Femur (tissue), 1 donor: ENCODE measurements at places on chromosomes 5 and 9.

DNA sequence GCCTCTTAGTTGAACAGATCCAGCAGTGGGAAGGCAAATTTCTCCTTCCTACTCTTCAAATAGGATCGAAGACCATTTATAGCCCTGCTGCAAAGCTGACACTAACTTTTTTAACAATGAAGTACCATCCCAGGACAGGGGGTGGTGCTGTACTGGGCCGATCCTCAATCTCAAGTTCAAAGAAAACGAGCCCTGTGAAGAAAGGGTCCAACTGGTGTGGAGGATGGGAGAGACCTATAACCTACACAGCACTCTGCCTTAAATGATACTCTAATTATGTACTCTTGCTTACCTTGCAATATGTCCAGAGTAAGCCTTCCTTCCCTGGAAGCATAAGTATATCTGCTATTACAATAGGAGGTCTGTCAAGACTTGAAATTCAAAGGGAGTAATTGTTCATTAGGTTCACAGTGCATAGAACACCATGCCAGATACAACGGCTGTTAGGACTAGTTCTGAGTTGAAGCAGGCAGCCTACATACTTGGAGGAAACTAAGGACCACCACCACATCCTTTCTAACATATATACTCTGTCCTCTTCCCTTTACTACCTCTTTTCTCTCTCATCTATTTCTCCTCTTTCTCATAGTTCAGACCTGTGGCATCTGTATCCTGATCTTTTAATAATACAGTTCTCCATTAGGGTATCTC lies 6.2 kb downstream of the ETF1 start:
- DNase-seq = no peak

DNA sequence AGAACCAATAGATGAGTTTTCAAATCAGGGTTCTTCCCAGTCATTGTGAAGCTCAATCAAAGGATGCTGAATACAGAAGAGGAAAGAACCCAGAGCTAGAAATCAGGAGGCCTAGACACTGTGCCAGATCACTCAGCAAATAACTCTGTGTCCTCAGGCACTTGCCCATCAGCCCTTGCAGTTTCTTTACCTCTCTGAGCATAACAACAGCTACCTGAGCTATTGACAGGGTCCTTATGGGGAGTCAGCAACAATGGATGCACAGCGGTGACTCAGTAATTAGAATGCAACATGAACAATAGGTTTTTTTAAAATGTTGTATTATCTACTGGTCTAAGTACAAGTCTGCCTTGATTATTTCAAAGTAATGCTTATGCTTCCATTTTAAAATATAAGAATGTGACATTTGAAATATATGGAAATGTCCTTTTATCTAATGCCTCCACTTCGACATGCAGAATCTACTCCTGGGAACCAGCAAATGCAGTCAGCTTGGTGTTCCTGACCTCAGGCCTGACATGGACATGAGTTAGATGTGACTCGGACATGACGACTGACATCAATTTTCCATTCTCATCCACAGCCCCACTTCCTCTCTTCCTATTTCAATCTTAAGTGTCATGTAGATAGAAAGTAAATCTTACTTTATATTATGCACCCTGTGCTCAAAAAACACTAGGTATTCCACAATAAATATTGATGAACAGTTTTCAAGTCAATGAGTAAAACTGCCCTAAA lies 155.0 kb downstream of the TLE1 start:
- DNase-seq = no peak

- DNase-seq = no peak
These were observed 5.3 kb downstream of the SLC1A1 start for GRCh38 chr9:4495537-4495936.

DNA sequence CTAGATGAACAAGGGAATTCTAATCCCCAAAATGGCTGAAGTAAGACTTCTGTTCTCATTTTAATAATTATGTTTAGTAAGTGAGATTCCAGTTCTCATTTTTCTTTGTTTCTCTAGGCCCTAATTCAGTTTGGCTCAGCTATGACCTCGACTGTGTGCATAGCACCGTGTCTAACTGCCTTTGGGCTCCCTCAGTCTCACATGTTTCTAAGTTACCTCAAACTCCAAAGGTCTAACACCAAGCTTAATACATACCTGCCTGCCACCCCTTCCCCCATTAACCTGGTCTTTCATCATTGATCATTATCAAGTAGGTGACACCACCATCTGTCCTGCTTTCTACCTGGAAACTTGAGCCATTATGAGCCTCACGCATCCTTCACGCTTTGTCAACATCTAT lies 273.2 kb downstream of the SAXO1 start:
- DNase-seq = no peak

- no peak for DNase-seq
These were observed 52.4 kb upstream of the PSD2 start for GRCh38 chr5:139743001-139743771.

DNA sequence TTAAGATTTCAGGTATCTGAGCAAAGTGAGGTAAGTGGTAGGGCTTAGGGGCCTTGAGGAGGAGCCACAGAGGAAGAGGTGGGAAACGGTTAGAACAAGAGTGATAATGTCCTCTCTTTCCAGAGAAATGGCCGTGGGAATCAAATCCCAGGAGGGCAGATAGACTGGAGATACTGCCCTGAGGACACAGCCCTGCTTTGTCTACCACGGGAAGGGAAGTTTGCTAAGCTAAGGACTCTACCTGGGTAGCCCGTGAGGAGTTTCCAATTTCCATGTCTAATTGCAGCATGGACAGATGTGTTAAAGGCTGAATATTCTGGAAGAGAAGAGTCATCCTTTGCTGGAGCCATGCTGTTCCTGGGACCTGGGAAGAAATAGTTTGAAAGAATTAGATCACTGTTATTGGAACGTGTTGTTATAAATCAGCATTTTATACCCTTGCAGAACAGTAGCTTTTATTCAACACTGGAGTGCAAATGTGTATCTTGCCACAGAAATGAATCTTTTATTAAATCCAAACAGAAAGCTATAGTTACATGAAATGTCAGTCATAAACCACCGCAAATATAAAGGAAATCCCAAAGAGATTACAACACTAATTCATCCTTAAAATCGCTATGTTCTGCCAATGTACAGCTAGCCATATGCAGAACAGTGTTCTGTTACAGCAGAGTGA lies 133.2 kb upstream of the LHFPL2 start:
- no peak for DNase-seq

- DNase-seq = no peak
These were observed 95.3 kb downstream of the COL5A1 start for GRCh38 chr9:134736791-134737497.

GRCh38 chr9:130942679-130943078 lies 3.6 kb upstream of the FIBCD1 start:
- no peak for DNase-seq

- DNase-seq = no peak
These were observed 23.6 kb downstream of the OR2V2 start for GRCh38 chr5:181170996-181171395.

DNA sequence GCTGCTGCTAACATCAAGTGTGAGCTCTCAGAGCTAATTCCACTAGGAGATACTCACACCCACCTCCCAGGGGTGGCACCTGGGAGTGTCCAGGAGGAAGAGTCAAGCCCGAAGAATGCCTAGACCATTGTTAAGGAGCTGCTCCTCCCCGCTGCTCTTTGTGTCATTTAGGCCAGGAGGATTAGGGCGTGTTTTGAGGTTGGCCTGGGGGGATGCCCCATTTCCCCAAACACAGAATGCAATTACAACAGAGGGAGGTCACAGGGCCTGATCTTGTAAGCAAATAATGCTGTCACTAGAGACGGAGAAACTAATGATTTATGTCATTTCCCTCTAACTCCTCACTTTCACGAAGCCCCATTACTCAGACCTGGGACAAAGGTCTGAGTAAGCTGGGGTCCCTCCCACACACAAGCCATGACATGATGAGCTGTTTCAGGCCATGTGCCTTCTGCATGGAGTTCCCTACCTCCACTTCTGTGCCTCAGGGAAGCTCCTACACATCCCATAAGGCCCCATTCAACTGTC lies 312.5 kb downstream of the ACTL7B start:
- DNase-seq = no peak
